ENCODE measurements at places on chromosomes 6 and 20.

DNA sequence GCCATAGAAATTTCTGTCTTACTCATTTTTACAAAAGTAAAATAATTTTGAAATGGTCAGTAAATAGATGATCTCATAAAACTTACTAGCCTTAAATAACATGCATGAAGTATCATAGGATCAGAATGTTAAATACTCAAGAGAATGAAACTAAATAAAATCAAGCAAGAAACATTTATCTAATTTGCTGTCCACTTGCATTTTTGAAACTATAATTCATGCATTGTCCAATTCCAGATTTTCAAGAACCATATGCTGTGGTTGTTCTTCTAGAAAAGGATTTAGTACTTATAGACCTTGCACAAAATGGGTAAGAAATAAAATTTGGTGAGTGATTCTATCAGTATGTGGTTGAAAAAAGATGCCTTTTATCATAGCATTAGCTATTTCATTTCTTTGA, 107.0 kb downstream of the STXBP5 start:
- peak; percentile 21 for DNase-seq

DNA sequence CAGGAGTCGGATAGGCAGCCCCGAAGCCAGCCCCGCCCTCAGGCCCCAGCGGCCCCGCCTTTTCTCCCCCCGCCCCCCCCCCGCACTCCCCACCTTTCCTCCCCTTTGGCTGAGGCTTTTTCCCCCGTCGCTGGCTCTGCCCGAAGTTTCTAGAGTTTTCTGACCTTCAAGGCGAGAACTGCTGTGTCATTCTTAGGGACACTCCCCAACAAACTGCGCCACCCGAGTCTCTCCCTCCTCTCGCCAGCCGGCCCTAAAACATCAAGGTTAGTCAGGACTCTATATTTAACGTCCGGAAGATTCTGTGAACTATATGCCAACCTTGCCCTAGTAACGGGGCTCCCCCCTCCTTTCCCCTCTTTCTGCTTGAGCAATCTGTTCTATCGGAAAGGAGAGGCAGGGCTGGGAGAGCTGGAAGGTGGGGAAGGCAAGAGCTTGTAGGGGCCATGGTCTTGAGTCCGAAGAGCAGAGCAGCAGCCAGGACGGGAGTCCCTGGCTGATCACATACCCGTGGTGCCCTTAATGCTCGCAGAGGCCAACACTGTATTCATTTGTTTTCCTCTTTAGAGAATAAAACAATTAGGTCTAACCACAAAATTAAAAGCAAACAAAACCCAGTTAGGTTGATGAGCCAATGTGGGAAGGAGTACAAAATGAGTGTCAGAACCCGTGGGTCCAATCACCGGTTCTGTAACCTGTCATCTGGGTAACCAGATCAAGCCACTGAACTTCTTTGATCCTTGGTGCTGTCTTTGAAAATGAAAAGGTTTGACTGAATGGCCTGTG, 5.3 kb upstream of the HSPA1B start:
- peak; percentile 95 for DNase-seq

DNA sequence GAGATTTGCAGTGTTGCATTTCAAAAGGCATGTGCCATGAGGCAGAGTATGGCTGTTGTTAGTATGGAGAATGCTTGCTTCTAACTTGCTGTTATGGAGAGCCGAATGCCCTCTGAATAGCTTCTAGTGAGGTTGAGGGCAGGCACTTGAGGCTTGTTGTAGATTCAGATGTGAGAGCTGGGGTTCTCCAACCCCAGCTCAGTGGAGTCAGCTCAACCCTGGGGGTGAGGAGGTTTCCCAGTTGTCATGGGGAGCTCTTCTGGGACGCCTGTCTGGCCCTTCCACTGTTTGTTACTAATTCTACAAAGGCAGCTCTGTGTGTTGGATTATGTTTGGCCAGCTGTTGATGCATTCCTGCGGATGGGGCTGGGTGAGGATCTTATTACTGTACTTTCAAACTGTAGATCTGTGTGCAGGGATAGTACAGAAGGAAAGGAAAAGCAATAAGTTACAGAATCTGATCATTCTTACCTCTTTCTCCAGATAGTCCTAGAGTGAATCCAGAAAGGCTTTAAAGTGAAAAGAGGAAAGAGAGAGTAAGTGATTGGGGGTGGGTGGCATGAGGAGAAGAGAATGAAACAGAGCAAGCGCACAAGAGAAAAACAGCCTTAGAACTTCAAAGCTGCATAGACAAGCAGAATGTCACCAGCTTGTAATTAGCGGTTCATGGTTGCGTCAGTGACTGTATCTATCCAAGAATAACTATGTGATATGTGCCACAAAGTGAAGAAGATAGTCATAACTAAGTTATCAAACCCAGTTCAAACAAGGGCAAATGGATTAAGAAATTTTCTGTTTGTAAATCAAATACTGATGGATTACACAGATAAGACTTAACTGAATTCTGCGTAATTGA, 148.7 kb downstream of the PRL start:
- DNase-seq = peak; percentile 86

- DNase-seq = peak; percentile 76
These were observed 218.9 kb downstream of the EYA2 start for GRCh38 chr20:47113362-47114109.

DNA sequence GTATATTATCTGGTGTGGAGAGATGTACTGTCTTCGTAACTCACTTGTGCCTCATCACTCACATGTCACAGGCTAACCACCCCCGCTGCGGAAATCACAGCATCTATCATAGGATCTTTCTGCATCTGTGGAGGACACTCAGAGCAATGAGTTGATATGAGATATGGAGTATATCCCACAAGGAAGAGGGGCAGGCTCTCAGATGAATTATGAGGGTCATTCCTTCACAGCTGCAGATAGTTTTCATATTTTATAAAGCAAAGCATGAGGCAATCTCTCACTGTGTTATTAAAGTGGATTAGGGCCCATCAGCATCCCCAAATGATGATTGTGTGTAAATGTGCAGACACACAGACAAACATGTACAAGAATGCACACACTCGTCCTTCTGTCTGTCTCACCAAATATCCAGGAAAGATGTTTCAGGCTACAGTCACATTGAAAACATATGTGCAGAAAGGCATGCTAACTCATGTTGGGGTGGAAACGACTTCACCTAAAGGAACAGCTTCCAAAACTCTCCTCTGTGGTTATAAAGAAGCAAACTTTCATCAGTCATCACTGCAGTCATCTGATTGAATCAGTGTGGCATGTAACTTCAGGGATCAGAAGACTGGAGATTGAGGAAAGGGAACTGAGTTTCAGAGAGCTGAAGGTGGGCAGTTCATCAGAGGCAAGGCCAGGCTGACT, 164.7 kb downstream of the FOXC1 start:
- DNase-seq = no peak

GRCh38 chr6:1337791-1338190, 25.9 kb downstream of the FOXQ1 start:
- DNase-seq = no peak

DNA sequence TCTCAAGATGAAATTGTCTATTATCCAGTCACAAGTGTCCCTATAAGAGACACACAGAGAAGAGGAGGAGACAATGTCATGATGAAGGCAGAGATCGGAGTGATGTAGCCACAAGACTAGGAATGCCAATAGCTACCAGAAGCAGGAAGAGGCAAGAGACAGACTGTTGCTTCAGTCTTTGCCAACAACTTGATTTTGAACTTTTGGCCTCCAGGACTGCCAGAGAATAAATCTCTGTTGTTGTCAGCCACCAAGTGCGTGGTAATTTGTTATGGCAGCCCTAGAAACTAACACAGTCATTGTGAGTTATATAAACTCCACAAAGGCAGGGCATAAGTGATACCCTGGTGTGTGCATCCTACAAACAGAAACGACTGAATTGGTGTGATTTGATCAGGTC, 517.0 kb downstream of the BTBD3 start:
- DNase-seq = no peak

- no peak for DNase-seq
These were observed 33.9 kb upstream of the PIM1 start for GRCh38 chr6:37135835-37136694.

DNA sequence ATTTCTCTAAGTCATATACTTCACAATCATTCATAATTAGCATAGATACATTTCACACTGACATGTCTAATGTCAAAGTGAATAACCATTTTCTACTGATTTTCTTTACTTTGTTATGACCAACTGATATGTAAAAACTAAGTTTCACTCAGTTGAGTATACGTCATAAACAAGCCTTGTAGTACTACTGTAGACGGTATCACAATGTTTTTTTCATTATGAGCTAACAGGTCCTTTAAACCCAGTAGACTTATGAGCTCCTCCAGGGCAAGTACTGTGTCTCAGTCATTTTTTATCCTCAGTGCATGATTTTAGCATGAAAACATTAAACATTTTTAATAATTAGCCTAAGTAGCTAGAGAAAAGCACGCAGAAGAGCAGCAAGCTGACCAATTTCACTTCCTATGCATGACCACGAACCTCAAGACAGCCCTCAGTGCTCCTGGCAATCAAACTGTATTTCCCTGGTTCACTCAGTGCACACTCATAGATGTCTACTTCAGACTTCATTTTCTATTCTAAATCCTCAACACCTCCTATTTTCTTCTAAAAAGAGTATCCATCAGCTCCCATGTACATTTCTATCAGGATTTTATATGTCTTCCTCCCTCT, 32.0 kb upstream of the TFAP2D start:
- no peak for DNase-seq

GRCh38 chr6:120759570-120759969, 574.7 kb downstream of the TBC1D32 start:
- no peak for DNase-seq

DNA sequence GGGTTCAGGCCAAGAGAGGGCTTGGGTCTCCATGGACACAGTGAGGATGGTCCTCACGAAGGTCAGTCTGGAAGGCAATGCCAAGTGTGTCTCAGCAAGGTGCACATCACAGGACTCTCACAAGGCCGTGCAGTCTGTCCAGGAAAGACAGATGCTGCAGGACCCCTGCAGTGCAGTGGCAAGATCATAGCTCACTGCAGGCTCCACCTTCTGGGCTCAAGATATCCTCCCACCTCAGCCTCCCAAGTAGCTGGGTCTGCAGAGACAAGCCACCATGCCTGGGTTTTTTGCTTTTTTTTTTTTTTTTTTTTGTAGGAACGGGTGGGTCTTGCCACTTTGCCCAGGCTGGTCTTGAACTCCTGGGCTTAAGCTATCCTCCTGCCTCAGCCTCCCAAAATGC, 26.4 kb downstream of the ZMYND8 start:
- no peak for DNase-seq

DNA sequence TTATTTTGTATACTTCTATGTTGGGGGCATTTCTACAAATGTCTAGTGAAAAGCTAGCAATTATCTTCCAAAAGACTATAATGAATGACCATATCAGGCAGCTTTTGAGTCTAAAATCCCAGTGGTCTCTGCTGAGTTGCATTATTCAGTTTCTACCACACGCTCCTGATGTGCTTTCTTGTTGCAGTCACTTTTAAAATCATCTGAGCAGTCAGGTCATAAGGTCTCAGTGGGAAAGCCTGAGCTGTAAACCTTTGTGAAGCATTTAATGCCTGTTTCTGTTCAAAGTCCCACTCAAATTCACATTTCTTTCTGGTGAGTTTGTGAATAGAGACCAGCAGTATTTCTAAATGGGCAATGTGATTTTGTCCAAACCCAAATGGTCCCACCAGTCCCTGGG, 1681.5 kb downstream of the HACE1 start:
- no peak for DNase-seq

- DNase-seq = no peak
These were observed 1.1 kb upstream of the NCOA3 start for GRCh38 chr20:47500554-47500953.

DNA sequence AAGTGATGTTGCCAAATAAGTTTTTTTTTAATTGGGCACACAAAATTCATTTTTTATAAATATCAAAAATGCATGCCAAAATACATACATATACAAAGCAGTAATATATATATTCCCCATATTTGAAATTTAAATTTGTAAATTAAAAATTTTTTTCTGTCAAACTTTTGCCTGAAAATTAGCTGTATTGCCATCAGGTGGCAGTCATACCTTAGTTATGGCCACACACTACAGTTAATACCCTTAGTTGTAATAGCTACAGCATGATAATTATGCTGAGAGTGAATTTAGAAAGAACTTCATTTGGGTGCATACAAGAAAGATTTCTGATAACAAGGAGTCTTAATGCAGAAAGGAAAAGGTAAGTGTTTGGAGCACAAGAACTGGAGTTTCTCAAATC, 46.2 kb upstream of the SDHAF4 start:
- no peak for DNase-seq

GRCh38 chr6:7562769-7563168, 21.3 kb downstream of the DSP start:
- DNase-seq = no peak

- DNase-seq = no peak
These were observed 143.7 kb upstream of the MCHR2 start for GRCh38 chr6:100137759-100138158.

DNA sequence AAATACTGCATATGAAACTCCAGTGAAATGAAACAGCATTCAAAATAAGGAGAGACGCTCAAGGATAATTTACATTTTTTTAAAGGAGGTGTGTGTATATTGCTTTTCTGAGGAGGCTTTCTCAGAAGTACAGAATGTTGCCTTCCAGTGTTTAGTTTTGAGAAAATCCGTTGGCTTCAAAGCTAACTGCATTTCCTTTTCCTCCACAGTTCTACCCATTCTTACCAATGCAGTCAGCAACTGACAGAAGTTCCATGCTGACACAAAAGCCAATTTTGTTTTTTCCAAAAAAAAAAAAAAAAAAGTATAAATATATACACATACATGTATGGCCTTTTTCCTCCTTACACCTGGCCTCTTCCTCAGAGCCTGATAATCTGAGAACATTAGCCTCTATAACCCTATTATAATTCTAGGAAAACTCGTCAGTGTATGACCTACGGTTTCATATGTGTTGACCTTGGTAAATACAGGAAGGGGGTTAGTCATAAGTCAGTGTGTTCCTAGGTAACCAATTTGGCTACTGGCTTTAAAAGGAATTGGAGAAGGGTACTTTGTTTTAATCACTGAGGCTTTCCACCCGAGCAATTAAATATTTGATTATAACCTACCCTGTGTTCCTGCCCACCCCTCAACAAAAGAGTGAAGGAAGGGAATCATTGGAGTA, 24.2 kb downstream of the MGME1 start:
- DNase-seq = no peak

DNA sequence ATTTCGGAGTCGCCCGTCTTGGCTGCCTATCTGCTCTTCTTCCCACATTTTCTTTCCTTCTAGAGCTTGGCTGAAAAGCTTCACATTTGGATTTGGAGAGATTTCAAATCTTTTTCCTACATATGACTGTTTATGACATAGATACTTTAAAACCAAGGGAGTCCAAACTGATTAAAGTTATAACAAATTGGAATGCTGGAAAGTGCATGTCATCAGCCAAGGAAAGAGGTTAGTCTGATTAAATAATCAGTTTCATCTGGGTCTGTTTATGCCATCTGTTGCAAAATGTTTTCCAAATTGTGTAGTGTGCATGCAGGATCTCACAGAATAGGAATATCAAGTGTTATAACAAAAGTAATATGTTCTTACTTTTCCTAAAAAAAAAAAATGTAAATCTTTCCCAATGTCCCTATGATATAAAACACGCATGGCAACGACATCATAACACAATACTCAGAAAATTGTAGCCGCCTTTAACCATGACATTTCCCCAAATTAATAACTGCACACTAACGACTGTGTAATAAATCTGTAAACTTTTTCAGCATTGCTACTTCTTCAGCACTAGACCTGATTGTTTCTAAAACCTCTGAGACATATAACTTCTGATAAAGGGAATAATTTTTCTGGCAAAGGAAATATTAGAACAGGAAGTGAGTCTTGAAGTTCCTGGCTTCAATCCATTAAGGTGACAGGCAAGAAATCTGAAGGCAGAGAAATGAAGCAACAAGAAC, 230.2 kb upstream of the FOXQ1 start:
- DNase-seq = no peak

GRCh38 chr6:10071631-10072220, 343.1 kb downstream of the TFAP2A start:
- peak; percentile 53 for DNase-seq

GRCh38 chr6:118895859-118896258, 1.9 kb downstream of the ASF1A start:
- DNase-seq = no peak
